Stimulated activated CD8-positive, alpha-beta memory T cell treated with anti-CD3 and anti-CD28 coated beads, Interleukin-2, amount 100 ng/mL, for 48 hours (primary cell): ENCODE measurements at places on chromosomes 7 and 10.
A peak's percentile ranks its signal among the peaks of the same experiment; 100 is the strongest.

DNA sequence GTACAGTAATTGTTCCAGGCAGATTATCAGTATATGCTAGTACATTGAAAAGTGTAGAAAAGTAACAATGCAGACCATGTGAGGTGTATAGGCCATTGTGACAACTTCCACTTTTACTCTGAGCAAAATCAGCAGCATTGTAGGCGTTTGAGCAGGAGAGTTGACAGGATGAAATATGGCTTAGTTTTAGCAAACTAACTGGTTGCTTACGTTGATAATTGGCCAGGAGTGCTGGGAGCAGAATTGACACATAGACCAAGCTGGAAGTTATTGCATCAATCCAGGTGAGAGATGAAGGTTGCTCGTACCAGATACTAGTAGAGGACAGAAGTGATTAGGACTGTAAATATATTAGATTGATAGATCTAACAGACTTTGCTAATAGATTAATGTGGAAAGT lies 46.0 kb downstream of the LCOR start:
- DNase-seq = no peak

- DNase-seq = no peak
These were observed 26.3 kb downstream of the WBP1L start for GRCh38 chr10:102770108-102770482.

DNA sequence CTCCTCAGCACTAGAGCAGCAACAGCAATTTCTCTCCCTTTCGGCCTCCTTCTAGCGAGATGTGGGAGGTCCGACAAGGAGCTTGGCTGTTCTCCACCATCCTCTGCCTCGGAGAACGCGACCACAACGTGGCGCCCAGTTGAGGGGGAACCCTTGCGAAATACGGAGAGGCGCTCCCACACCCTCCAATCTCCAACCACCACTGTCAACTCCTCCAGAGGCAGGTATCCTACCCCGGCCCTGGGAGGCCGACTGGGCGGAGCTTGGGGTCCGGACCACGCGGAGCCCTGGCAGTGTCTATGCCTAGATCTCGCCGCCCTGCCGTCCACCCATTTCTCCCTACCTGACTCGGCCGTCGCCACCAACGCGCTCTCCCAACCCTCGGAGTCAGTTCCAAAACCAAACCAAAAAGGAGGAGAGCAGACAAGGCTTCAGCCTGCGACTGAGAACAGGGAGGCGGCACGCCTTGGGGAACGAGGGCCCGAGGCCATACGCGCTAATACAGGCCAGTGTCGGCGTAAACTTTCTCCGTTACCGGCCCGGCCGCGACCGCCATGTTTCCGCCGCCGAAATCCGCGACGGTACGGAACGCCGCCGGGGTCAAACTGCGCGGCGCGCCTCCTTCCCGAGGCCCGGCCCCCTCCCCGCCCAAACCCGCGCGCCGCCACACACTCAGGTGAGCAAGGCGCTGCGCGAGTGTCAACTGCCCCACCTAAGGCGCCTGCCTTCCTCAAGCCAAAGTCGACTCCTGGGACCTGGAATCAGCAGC lies at the start of gene TMEM168:
Gene TMEM168 (minus strand): TSS at position 577 of the 769 bp plus-strand sequence. CDS start 5,568 bp downstream, outside the sequence.
- DNase-seq = peak; percentile 79

GRCh38 chr10:100876585-100877460 lies 35.9 kb upstream of the SLF2 start:
- no peak for DNase-seq

DNA sequence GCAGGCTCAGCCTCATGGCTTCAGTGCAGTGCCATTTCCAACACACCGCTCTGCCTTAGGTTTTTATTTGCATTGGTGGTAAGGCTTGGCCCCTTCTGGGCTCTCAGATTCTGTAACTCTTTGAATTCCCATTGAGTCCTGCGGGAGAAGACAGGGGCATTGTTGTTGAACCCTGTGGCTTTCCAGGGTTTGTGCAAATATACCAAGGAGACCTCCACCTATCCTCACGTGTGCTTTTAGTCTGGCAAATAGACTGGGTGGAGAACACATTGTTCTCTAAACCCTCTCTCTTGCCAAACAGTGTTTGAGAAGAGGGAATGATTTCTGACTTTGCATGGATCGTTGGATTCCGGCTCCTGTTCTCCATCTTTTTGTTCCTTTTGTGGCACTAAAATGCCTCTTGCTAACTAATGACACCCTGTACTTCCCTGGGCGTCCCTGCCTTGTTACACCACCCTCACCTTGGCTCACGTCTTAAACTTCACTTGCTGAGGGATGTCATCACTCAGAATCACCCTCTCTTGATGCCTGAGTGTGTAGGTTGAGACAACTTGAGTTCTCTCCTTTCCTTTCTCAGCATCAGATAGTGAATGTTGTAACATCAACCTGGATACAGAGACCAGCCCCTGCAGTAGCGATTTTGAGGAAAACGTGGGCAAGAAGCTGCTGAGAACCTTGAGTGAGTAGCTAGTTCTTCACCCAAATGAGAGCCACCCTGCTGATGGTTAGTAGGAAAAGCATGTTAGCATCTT lies 40.5 kb downstream of the GOT1 start:
- no peak for DNase-seq

DNA sequence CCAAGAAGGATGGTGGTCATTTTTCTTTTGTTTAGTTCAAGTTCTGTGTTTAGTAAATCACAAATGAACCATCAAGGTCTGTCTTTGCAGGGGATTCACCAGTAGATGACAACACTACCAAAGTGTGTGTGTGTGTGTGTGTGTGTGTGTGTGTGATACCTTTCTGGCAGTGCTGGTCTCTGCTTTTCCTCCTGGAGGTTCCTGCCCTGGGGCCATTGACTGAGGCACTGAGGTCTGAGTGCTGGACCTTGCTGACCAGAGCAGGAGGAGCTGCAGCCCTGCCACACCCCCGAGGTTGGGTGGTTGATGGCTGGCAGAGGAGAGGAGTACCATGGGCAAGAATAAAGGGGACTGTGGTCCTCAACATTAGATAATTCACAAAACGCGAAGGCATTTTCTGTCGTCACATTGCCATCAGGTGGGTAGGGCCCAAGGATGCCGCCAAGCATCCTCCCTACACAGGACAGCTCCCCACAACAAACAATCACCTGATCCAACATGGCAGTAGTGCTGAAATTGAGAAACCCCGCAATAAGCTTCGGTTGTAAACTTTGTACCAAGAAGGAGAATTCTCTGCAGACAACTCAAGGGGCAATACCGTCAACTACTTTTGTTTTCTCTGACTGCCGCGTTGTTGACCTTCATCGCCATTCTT lies 49.5 kb upstream of the PRSS58 start:
- no peak for DNase-seq

- DNase-seq = peak; percentile 53
These were observed 17.3 kb upstream of the CSGALNACT2 start for GRCh38 chr10:43120929-43121314.

- DNase-seq = no peak
These were observed 727.9 kb upstream of the KCND2 start for GRCh38 chr7:119545118-119545517.

DNA sequence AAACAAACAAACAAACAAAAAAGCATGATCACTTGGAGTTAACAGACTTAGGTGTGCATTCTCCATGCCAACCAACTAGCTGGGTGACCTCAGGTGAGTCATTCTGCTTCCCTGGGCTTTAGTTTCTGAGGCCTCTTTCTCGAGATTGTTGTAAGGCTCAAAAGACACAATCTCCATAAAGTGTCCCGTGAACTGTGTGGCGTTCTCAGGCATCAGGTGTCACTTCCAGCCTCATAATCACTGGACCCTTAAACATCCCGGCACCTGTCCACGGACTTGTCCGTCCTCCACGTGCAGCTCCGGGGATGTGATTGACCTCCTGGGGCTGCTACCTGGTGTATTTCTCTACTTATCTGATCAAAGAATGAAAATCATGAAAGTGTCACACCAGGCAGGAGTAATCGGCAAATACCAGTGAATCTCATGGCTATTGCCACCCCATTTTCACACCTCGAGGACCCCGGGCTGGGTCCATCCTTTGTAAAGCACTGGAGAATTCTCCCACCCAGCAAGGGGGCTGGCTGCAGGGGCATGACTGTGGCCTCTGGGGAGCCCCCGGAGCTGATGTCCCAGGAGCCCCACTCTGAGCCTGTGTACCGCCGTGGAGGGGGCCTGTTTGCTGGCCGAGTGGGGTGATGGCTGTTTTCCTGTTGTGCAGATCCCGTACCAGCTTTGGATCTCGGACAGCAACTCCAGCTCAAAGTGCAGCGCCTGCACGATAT lies 189.8 kb upstream of the SH2B2 start:
- no peak for DNase-seq

- DNase-seq = no peak
These were observed 176.5 kb downstream of the GFRA1 start for GRCh38 chr10:116096526-116096925.

DNA sequence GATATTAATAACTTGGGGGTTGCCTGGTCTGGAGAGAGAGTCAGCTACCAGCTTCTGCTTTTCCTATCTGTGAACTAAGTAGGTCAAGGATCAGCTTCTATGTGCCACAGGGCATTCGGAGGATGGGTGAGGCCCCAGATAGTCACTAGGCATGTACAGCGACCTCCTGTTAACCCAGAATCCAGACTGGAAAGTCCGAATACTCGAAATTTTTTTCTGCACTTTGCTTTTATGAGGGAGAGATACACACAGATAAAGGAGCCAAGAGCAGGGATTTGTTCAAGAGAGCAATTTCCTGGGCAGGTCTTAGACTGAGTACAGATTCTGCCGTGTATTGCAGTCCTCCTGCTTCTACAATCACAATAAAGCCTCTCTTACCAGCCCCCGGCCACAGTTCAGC lies 54.2 kb downstream of the EMX2 start:
- no peak for DNase-seq

- no peak for DNase-seq
These were observed at the start of gene ARHGAP22 for GRCh38 chr10:48604991-48605508. Gene ARHGAP22, minus strand, starts transcription at chr10:48605073. Its CDS starts 277 bp downstream, at chr10:48604796.

DNA sequence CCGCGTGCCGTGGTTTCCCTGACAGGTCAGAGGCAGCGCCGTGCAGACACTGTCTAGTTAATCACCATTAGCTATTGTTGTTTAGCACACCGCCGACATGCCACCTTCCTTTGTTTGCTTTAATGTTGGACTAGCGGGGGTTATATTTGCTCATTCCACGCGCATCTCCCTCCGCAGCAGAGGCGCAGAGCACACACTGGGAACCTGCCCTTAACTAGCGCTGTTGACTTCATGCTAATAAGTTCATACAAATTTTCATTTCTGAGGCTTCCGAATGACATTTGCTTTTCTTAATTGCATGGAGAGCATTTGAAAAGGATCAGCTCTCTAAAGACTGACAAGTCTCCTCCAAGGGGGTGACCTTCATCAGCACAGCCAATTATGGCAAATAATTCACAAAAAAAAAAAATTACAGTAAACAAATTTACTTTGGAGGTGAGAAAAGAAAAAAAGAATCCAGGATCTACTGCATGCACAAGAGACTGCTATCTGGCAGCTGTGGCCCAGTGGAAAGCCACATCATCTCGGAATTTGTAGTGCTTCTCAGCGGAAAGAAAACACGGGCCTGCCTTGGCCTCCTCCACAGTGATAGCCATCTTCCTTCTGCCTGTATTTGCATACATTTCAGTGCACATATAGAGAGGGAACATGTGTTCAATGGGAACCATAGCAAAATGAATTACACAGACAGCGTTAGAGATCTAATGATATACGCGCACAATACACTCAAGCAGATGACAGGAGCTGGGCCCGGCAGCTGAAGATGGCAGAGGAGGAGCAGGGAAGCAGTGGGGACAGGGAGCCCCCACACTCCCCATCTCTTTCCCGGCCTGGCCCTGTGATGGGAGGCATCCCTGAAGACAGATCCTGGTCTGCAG lies 94.2 kb downstream of the EBF3 start:
- DNase-seq = no peak

- no peak for DNase-seq
These were observed 60.9 kb upstream of the CREB5 start for GRCh38 chr7:28351450-28351849.

DNA sequence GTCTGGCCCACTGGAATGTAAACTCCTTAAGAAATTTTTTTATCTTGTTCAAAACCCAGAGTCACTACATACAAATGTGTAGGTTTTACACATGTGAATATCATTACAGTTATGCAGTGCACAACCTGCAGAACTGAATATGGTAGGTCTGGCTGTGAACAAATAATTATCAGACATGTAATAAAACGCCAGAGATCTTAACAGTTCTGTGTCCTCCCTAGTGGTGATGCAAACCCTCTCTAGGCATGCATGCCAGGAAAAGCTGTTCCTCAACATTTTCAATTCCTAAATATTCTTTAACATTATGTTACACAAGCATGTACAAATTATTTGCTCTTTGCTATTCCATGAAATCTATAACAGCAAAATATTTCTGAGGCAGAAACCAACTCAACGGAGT lies 124.6 kb downstream of the IMMP2L start:
- no peak for DNase-seq
